ENCODE measurements at places on chromosomes 16 and 17. TPM values are rescaled to one million over a fixed set of nuclear protein-coding genes. Genes with fewer than 3 reads are reported as not detected.

- no peak for ATAC-seq
Observed at GRCh38 chr16:280552-280951, at the start of gene ARHGDIG. Gene ARHGDIG, plus strand, starts transcription at chr16:280591. Its CDS starts 90 bp downstream, at chr16:280681.

- peak; percentile 61 for ATAC-seq
Observed at GRCh38 chr17:3534881-3535252, 22.7 kb downstream of the TRPV3 start.

Gene AKAP10
- total RNA-seq: 64.1 TPM

DNA sequence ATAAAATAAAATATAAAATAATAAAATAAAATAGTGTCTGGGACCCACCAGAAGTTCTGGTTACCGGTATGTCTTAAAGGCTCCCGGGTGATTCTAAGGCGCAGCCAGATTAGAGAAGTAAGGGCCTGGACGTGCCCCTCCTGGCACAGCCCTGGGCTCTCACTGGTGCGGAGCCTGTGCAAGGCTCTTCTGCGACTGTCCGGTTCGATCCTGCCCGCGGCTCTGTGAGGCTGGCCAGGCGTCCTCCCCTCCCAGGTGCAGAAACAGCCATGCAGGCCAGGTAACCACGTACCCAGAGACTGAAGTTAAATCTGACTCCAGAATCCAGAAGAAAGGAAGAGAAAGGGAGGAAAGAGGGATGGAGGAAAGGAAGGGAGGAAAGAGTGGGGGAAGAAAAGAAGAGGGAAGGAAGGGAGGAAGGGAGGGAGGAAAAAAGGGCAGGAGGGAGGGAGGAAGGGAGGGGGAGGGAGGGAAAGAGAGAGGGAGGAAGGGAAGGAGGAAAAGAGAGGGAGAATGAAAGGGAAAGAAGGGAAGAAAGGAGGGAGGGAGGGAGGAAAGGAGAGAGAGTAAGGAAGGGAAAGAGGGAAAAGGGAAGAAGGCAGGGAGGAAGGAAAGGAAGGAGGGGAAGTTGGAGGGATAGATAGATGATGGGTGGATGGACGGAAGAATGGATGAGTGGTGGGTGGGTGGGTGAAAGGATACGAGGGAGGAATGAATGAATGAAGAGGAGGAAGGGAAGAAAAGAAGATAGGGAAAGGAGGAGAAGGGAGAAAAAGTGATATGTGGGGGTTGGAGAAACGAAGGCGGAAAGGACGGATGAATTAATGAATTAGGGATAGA, 42.3 kb downstream of the C16orf82 start:
- ATAC-seq: no peak

GRCh38 chr17:28796062-28796461, 46.5 kb downstream of the FAM222B start:
- no peak for ATAC-seq

DNA sequence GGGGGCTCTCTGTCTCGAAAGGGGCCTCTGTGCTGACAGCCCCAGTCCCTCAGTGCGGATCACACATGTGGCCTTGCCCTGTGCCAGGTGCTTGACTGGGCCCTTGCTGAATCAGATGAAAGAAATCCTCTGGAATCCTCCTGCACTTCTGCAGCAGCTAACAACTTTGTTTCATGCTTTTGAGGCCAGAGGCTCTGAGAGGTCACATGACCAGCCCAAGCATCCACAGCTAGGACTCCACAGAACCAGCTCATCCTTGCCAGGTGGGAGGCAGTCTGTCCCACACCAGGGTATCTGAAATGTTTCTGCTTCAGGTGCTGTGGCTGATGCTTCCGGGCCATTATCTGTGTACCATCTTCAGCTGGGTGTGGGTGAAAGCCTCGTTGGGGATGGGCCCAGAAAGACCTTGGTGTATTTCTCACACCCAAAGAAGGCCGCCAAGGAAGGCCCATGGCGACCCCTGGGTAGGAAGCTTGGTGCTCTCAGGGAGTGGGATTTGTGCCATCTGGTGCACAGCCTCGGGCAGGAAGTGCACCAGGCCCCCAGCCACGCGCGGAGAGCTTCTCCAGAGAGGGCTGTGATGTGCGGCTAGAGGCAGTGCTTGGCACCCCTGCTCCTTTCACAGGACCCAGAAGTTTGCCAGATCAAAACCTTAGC, 143.8 kb downstream of the CLEC16A start:
- peak; percentile 63 for ATAC-seq

Gene SPECC1
- total RNA-seq: 5.7 TPM

Gene EZH1
- total RNA-seq: 35.3 TPM

Gene PIPOX
- 2.0 TPM for total RNA-seq

Gene CDH1
- 3.0 TPM for total RNA-seq

Gene PPL
- total RNA-seq: not detected

Gene TBC1D3K
- not detected for total RNA-seq

DNA sequence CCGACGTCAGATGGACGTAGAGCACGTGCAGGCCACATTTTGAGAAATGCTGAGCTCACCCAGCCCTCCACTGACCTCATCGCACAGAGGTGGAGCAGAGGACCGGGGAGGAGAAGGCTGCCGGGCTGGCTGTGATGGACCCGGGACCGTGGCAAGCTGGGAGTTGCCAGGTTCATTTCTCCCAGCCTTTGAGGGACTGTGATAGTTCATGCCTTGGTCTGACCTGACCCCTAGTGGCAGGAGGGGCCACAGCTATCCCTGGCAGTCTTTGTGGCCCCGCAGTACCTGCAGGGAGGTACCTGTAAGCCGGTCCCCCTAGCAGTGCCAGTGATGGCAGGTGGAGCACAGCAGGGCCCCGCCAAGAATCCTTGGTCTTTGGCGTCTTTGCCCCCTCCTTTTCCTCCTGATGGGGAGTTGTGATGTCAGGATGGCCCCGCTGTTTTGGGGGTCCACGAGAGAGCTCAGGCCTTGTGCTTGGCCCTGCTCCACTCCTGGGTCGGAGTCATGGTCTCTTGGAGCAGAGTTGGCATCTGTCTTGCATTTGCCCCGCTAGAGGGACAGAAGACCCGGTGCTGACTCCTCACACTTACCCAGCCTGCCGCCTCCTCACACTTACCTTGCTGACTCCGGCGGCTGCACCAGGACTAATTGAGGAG, 50.4 kb downstream of the OR1D5 start:
- peak; percentile 82 for ATAC-seq

GRCh38 chr16:80459331-80459777, 81.4 kb upstream of the DYNLRB2 start:
- ATAC-seq: no peak

GRCh38 chr17:337022-337420, 15.6 kb downstream of the RPH3AL start:
- ATAC-seq: no peak

DNA sequence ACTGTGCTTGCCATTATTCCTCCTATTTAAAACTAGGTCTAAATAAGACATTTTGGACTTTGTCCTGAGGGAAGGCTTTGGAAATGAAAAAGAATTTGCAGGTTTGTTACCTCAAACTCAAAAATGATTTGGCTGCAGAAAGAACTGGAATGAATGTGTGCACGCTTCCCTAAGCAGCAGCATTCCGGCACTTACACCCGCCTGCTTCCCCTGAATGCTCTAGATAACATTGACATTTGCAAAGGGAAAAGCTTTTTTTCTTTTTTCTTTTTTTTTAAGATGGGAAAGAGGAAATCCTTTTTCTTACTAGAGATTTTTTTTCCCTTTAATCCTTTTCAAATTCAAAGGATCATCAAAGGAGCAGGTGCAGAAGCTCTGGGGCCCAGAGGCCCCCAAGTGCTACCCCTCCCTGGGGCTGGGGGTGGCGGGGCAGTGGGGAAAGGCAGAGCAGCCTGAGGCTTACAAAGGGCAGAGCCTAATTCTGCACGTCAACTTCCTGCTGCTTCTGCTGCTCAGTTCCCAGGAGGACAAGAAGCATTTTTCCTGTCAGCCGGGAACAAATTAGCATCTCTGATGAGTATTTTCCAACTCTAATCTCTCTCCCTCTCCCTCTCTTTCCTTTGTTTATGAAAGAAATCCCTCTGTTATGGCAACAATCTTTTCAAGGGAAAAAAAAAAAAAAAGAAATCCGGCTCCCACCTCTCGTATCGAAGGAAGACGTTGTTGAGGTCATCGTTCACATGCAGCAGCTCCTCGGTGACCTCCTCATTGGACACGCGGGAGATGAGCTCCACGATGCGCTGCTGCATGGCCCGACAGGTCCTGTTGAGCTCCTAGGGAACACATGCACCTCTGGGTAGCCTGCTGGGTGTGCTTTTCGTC, 32.1 kb upstream of the SREBF1 start:
- no peak for ATAC-seq

Gene SYT17
- total RNA-seq: not detected

- peak; percentile 72 for ATAC-seq
Observed at GRCh38 chr17:44556832-44557606, at the start of gene FZD2. Gene FZD2, plus strand, starts transcription at chr17:44557484. Its CDS starts 205 bp downstream, at chr17:44557689.

Gene CRYBA1
- not detected for total RNA-seq

GRCh38 chr16:12866981-12867551, 34.3 kb upstream of the SHISA9 start:
- ATAC-seq: no peak

DNA sequence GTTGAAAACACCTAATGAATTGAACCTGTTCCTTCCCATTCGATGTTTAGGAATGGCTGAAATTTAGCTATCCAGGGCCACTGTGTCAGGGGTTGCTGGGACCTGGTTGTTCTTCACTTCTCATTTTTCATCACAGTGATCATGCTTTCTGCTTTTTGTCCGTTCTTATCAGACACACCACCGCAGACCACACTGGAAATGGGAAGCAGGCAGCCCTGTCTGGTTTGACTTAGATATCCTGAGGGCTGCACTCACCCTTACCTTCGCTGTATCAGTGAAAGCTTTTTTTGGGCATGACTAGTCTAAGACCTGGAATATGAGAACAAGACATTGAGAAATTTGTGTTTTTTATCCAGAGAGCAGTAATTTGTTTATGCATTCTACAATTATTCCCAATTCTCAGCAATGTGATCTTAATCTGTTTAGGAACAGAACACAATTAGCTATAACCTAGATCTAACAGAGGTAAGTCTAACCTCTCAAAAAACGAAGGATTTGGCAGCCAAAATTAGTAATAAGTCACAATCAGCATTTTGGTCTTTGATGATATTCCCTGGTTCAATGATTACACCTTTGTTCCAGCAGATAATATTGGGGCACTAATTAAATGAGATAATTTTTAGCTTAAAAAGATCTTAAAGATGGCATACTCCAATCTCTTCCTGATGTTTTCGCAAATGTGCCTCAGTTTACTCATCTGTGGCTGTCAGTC, 126.0 kb upstream of the GOT2 start:
- no peak for ATAC-seq

Gene ABCC6
- total RNA-seq: not detected

Gene SPHK1
- 12.4 TPM for total RNA-seq

Gene MMP28
- not detected for total RNA-seq

Gene LASP1
- total RNA-seq: 172 TPM

Gene ITGAE
- total RNA-seq: 43.2 TPM

Gene PYDC1
- total RNA-seq: 0.61 TPM

Gene TBC1D3L
- 38.1 TPM for total RNA-seq

Gene RRAD
- 6.5 TPM for total RNA-seq

- no peak for ATAC-seq
Observed at GRCh38 chr17:49971848-49972485, 3.0 kb downstream of the DLX4 start.

DNA sequence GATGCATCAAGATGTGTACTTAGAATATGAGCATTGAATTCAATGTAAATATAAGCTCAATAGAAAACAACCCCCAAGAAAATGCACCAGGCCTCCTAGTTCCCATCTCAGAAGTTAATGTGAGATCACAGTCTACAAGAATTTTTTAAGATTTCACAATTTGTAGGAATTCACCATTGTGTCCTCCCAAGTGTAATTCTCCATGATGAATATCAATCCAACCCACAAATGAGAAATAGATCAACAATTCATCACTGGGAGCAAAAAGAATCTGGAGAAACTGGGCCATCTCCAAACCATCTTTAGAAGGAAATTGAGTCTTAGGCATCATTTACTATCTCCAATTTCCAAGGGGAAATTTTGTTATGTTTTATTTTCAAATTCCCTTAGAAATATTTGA, 310.5 kb upstream of the GOT2 start:
- no peak for ATAC-seq

DNA sequence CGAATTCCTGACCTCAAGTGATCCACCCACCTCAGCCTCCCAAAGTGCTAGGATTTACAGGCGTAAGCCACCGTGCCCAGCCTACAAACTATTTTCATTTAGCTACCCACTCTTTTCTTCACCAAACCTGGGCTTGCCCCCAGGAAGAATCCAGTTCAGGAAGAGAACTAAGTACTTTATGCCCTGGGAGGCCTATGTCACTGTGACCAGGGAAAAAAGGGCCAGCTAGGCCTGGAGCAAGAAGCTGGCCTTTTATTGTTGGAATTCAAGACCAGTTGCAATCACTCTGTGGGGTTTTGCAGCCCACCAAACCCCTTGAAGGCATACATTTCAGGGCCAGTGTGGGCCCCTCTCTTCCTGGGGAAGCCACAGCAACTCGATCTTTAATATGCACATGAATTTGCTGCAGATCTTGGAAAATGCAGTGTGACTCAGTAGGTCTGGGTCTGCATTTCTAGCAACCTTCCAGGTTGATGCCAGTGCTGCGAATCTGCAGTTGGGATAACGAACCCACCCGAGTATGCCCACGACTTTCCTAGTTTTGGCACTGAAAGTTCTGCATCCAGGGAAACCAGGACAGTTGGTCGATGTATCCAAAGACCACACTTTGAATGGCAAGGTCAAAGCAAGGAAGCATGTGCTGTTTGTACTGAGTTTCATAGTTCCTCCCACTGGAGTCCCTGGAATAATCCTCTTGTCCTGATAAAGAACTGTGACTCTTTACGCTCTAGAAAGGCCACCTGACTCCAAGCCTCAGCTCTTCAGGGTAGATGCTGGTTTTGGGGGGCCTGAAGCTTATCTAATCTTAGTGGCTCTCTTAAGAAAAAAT, 7.2 kb upstream of the MRPS23 start:
- ATAC-seq: no peak

- no peak for ATAC-seq
Observed at GRCh38 chr16:70646260-70647241, at the start of gene IL34. Gene IL34, plus strand, starts transcription at chr16:70646559. Its CDS starts 389 bp downstream, at chr16:70646948.

Gene ABCC11
- total RNA-seq: 0.24 TPM

All from activated T-helper 17 cell treated with anti-CD3 and anti-CD28 coated beads, Interleukin-2, amount 50 U/mL, for 72 hours (primary cell).